Endothelial cell of umbilical vein (primary cell): ENCODE measurements at places on chromosomes 16 and 17. TPM values are rescaled to one million over a fixed set of nuclear protein-coding genes. Genes with fewer than 3 reads are reported as not detected.

The GP1BA gene
- not detected in 2 replicates for total RNA-seq

The KRT32 gene
- not detected in 2 replicates for total RNA-seq

The LGALS9B gene
- total RNA-seq = not detected in 2 replicates

The CCL1 gene
- total RNA-seq = not detected in 2 replicates

The KRT20 gene
- not detected in 2 replicates for total RNA-seq

The SLC47A1 gene
- 0.90 and 3.3 TPM in 2 replicates for total RNA-seq

The CDH11 gene
- 14.9 and 30.4 TPM in 2 replicates for total RNA-seq

The CACNG3 gene
- not detected in 2 replicates for total RNA-seq

The FOXL1 gene
- total RNA-seq = 3.8 and 4.2 TPM in 2 replicates

The KRTAP4-5 gene
- total RNA-seq = not detected in 2 replicates

The PARN gene
- total RNA-seq = 22.3 and 24.6 TPM in 2 replicates

The SCO1 gene
- 28.0 and 30.8 TPM in 2 replicates for total RNA-seq

The MT1M gene
- 1.8 and 4.6 TPM in 2 replicates for total RNA-seq

The CSH2 gene
- not detected in 2 replicates for total RNA-seq

The KREMEN2 gene
- total RNA-seq = not detected in 2 replicates

The TMEM106A gene
- 11.5 and 14.8 TPM in 2 replicates for total RNA-seq

The BCKDK gene
- total RNA-seq = 56.5 and 57.8 TPM in 2 replicates

The PERCC1 gene
- total RNA-seq = not detected in 2 replicates

The ARMC5 gene
- total RNA-seq = 17.3 and 17.9 TPM in 2 replicates

The CARD14 gene
- not detected in 2 replicates for total RNA-seq

The ENDOV gene
- total RNA-seq = 17.6 and 25.9 TPM in 2 replicates

The CMTM2 gene
- total RNA-seq = not detected in 2 replicates
